B cell (primary cell): ENCODE measurements at places on chromosomes 16 and 17. TPM values are rescaled to one million over a fixed set of nuclear protein-coding genes. Genes with fewer than 3 reads are reported as not detected.

GRCh38 chr17:4672055-4672630 is 30.7 kb upstream of the ALOX15 start:
- no peak overlapping the region for H3K27ac ChIP-seq
- H3K27me3 ChIP-seq, result no peaks in the 10 kb centered on the region
- H3K36me3 ChIP-seq, result no peaks in the 10 kb centered on the region
- DNase-seq, result no peak
- H3K4me3 ChIP-seq, result no peak overlapping the region
- no peaks in the 10 kb centered on the region for H3K4me1 ChIP-seq

DNA sequence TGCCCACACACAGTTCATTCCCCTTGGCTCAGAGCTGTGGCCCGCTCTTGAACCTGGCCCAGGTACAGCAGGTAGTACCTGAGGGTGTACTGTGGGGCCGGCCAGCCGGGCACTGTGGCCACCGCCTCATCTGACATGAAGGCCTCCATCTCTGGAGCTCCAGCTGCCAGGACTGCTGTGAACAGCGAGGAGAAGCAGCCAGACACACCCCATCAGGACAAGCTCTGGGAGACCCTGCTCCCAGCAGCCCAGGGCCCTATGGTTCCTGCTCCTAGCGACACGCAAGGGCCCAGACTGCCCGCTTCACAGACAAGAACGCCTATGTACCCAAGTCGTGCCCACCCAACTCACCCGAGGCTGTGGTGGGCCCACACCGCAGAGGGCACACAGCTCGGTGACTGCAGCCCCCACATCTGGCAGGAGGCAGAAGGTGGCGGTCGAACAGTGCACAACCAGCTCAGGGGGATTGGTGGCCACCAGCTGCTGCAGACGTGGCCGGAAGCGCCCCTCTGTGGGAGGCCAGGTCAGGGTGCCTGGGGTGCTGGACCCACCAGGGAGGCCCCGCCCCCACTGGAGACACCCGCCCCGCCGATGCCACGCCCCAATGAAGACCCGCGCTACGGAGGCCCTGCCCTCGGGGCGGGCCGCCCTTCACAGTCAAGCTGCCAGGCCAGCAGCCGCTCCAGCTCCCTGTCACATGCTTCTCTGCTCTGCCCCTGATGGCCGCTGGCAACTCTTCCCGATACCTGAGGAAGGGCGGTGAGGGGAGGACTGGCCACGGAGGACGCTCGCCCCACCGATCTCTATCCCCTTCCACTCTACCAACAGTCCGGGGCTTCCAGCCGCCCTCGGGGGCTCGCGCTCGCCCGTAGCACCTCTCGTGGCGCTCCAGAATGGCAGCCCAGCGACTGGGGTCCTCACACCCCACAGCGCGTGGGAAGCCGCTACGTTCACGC is 1.1 kb upstream of the STUB1 start:
- peaks cover 29% of the 10 kb centered on the region for H3K4me1 ChIP-seq
- peaks cover 25% of the 10 kb centered on the region for H3K27me3 ChIP-seq

Gene IL21R
- 32.1 and 49.9 TPM in 2 replicates for polyA plus RNA-seq

DNA sequence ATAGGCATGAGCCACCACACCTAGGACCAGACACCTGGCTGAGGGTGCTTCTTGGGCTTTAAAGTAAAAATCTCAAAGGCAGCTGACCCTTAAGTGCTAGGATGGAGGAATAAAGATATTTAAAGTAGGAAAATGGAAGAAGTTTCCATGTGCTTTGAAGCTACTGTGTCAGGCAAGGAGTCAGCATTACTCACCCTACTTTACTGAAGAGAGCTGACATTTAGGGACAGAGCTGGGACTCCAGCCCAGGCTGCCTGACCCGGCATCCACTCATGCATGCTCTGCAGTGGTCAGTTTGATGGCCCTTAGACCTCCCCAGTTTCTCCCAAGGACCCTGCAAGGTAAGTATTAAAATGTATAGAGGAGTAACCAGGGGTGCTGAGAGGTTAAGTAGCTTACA is 124.7 kb upstream of the PLCG2 start:
- no peak for DNase-seq
- H3K4me3 ChIP-seq, result no peak overlapping the region
- H3K27me3 ChIP-seq, result no peaks in the 10 kb centered on the region
- H3K27ac ChIP-seq, result no peak overlapping the region

- H3K27ac ChIP-seq, result no peak overlapping the region
- no peaks in the 10 kb centered on the region for H3K36me3 ChIP-seq
- H3K27me3 ChIP-seq, result peaks cover 5% of the 10 kb centered on the region
- no peak for DNase-seq
- no peaks in the 10 kb centered on the region for H3K4me1 ChIP-seq
Measured at GRCh38 chr16:65689726-65690125, 567.9 kb upstream of the CDH11 start.
